ENCODE measurements at places on chromosomes 2 and 18. TPM values are rescaled to one million over a fixed set of nuclear protein-coding genes. Genes with fewer than 3 reads are reported as not detected.

REG1B gene
- total RNA-seq, result not detected

GPBAR1 gene
- 0.31 TPM for total RNA-seq

UBXN4 gene
- 40.3 TPM for total RNA-seq

EMILIN1 gene
- 0.47 TPM for total RNA-seq

SPEG gene
- total RNA-seq, result 10.4 TPM

NOSTRIN gene
- 3.1 TPM for total RNA-seq

CHST9 gene
- total RNA-seq, result not detected

NCOA1 gene
- 7.6 TPM for total RNA-seq

LRRC30 gene
- not detected for total RNA-seq

TAF4B gene
- 4.6 TPM for total RNA-seq

TUBB6 gene
- 207 TPM for total RNA-seq

NFE2L2 gene
- total RNA-seq, result 39.1 TPM

XDH gene
- 1.1 TPM for total RNA-seq

ITM2C gene
- 79.2 TPM for total RNA-seq

ERBB4 gene
- total RNA-seq, result not detected
